ENCODE measurements at places on chromosomes 5 and 9.

- DNase-seq = peak; percentile 27
Observed at GRCh38 chr5:32311404-32312196, 1.1 kb downstream of the MTMR12 start.

DNA sequence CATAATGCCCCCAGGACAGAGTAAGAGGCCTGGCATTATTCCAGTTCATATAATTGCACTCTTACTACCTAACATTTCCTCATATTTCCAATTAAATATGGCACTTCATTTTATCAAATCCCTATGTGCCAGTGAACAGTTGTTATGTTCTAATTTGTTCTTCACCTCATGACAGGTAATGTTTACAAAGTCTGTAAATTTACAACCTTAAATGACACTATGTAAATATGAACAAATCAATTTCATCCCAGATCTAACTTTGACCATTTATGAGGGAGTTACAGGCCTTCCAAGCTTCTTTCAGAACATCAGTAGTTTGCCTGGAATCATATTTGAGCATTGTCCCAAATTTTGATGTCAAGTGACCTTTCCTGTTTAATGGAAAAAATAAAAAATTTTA is 592.6 kb upstream of the CDH6 start:
- no peak for DNase-seq

GRCh38 chr5:18959535-18959934 is 1028.5 kb downstream of the CDH18 start:
- DNase-seq = no peak

DNA sequence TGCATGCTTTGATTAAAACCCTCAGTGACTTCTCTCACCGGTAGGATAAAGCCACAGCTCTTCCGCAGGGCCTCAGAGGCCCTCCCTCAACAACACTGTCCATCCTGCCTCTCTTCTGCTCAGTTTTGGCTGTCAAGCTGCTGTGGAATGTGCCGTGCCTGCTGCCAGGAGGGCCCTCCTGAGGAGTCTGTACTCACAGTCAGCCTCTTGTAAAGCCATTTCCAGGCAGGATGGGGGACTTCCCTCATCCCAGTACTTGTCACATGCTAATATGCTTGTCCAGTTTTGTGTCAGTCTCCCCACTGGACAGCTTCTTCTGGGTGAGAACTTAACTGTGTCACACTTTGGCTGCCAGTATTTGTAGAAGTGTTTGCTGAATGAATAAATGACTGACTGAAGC is 13.9 kb upstream of the DDX41 start:
- DNase-seq = no peak

- DNase-seq = no peak
Observed at GRCh38 chr9:16970321-16970720, 99.9 kb upstream of the BNC2 start.

GRCh38 chr5:151721087-151721646 is 34.5 kb upstream of the SPARC start:
- DNase-seq = no peak

DNA sequence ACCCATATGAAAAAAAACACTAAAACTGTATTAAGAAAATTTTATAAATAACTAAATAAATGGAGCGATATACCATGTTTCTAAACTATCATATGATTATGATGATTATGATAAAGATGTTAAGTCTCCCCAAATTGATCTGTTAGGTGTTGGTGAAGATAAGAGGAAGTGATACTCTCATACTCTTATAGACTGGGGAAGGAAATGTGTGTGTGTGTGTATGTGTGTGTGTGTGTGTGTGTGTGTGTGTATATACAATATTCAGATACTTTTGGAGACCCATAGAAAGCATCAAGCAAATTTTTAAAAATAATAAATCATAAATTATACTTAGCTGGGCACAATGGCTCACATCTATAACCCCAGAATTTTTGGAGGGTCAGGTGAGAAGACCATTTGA is 62.9 kb downstream of the TMEM232 start:
- no peak for DNase-seq

All from ELF-1 (cell line).